ENCODE measurements at places on chromosomes 6 and 20.

DNA sequence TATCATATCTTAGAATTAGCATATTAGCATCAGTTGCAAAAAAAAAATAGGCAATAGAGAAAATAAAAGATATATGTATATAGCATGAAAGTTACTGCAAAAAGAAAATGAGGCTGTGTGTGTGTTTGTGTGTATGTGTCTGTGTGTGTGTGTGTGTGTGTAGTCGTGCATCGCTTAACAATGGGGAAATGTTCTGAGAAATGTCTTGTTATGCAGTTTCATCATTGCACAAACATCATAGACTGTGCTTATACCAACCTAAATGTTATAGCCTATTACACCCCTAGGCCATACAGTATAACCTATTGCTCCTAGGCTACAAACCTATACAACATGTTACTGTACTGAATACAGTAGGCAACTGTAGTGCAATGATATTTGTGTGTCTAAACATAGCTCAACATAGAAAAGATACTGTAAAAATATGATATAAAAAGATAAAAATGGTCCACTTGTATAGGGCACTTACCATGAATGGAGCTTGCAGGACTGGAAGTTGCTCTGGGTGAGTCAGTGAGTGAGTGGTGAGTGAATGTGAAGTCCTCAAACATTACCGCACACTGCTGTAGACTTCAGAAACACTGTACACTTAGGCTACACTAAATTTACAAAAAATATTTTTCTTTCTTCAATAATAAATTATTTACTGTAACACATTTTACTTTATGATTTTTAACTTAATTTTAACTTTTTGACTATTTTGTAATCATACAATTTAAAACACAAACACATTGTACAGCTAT lies 805.1 kb downstream of the KIF16B start:
- no peak for DNase-seq

DNA sequence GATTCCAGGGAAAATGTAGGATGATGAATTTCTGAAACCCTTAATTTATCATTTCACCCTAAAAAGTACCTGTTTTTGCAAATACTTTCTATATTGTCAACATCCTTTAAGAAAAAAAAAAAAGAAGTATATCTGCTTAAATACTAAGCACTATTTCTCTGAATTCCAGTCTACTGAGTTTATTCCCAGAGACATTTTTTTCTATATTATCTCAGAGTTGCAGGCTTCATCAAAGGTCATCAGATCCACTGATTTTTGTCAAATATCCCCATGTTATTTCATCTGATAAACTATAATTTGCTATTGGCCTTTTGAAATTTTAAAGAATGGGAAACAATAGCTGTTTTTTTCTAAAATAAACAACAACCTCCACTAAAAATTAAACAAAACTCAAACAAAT lies 357.6 kb upstream of the ID4 start:
- DNase-seq, result no peak

DNA sequence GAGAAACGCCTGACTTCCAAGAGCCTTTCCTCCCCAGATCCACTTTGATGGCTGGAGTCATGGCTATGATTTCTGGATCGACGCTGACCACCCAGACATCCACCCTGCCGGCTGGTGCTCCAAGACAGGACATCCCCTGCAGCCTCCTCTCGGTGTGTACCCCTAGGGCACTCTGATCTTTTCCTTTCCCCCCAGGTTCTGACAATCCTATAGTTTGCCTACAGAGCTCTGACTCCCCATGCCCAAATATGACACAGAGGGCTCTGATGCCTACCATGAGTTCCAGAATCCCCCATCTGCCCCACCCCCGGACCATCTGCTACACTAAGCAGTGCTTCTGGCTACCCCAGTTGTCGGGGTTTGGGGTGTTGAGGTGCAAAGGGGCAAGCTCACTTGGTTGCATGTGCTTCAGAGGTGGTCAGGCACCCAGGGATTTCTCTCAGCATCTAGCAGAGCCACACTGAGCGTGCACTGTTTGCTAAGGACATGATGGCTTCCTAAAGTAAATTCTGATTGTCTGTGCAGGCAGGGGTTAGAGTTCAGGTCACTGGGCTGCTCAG lies 24.0 kb upstream of the SGK2 start:
- DNase-seq, result no peak

DNA sequence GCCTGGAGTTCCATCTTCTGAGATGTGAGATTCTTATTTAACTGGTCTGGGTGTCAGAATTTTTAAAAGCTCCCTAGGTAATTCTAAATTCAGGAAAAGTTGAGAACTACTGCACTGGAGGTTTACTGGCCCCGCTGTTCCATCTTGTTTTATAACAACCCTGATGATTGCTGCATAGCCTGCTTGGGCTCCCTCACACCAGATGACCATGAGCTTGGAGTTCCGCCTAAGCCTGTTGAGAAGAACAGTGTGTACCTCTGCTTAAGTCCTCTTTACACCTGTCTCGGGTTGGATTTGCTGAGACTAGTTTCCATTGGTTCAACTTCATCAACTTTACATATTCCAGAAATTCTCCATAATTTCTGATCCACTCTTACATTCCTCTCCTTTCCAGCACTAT lies 77.9 kb downstream of the FKBP5 start:
- no peak for DNase-seq

DNA sequence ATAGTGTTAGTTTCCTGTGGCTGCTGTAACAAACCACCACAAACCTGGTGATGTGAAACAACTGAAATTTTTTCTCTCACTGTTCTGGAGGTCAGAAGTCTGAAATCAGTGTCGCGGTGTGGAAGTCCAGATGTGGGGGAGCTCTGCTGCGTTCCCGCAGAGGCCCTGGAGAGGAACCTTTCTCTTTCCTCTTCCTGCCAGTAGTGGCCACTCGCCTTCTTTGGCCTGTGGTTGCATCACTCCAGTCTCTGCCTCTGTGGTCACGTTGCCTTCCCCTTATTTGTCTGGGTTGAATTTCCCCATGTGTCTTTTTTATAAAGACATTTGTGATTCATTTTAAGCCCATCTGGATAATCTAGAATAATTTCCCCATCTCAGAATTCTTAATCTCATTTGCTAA lies 295.5 kb upstream of the FLRT3 start:
- DNase-seq, result no peak

- no peak for DNase-seq
These were observed 152.2 kb upstream of the SOX4 start for GRCh38 chr6:21441386-21441785.

- DNase-seq, result no peak
These were observed 210.4 kb downstream of the GMDS start for GRCh38 chr6:2035046-2035445.

DNA sequence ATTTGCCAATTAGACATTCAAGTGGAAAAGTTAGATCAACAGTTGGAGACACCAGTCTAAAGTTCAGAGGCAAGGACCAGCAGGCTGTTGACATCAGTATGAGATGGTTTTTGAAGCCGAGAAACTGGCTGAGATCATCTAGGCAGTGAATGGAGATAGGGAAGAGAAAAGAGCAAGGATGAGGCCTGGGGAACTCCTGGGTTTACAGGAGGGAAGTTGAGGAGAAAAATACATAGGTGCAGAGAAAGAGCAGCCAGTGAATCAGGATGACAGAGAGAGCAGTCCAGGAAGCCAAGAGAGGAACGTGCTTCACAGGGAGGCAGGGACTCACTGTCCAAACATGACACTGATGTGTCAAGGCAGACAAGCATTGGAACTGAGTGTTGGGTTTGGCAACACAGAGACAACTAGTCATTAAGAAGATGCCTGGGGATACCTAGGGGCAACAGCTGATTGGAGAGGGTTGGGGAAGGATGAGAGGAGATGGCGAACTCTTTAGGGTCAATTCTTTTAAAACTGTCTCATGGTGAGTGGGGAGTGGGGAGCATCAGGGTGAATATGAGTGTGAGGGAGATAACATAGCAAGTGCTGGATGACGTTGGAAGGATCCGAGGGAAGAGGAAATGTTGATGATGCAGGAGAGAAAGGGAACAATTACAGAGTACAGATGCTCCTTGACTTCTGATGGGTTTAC lies 13.2 kb upstream of the SALL4 start:
- DNase-seq, result no peak

DNA sequence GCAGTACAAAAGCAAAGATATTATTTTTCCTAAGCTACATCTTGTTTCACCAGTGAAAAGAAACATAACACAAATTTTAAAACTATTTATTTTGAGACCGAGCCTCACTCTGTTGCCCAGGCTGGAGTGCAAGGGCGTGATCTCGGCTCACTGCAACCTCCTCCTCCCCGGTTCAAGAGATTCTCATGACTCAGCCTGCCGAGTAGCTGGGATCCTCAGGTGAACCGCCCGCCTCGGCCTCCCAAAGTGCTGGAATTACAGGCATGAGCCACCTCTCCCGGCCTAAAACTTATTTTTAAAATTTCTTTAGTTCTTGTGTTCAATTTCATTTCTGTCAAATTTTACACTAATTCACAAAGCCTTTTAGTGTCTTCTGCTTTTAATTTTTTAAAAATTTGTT lies 5.9 kb downstream of the SRSF12 start:
- DNase-seq, result no peak

DNA sequence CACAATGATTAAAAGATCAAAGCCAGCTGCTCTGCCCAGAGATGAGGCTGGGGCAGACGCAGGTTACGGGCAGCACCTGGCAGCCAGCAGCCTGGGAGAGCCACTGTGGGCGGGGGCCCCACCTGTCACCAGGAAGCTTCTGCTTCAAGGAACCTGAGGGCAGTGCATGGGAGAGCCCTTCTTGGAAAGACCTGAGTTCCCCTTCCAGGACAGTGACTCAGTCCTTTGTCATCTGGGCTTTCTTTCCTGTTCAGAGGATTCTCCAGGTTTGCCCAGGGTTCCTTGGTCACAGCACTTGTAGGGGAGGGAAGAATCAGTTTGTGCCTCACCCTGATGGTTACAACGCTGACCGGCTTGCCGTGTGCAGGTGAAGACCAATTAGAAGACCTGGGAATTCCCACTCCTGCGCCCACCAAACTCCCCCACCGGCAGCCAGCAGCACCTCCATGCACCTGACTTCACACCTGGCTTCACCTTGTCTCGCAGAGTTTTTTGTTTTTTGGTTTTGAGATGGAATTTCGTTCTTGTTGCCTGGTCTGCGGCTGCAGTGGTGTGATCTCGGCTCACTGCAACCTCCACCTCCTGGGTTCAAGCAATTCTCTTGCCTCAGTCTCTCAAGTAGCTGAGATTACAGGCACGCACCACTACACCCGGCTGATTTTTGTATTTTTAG lies 2.0 kb downstream of the ZBP1 start:
- peak; percentile 38 for DNase-seq

DNA sequence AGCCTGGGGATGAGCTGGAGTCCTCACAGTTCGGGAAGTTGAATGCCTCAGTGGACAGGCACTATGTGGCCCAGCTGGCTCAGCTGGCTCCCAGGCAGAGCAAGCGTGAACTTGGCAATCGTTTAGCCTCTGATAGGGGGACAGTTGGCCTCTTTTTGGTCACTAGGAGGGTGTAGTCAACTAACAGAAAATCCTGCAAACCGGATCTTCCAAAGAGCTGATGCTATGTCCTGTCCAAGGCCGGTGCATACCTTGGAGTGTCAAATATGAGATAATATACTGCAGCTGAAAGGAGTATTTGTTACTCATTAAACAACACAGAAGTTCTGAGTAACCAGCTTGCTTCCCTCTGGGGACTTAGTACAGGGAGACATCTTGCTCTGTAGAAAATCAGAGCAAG lies 126.2 kb upstream of the EXOC2 start:
- no peak for DNase-seq

GRCh38 chr6:138001750-138002349 lies 105.4 kb downstream of the PERP start:
- DNase-seq, result peak; percentile 59

DNA sequence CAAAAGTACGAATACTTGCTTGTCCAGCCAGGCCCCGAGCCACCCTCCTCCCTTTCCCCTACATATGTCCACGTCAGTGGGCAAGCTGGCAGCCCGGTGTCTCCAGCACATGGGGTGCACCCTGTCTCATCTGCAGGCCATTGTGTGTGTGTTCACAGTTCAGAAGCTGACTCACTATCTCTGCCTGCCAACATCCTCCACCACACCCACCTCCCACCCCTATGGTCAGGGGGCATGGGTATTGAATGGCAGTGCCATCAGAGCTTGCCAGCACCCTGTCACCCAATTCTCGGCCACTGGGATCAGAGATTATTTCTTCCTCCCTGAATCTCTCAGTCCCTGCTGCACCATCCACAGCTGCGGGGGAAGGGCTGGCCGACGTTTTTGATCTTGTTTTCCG lies 195.7 kb downstream of the FARS2 start:
- no peak for DNase-seq

- no peak for DNase-seq
These were observed 229.7 kb upstream of the MARCKS start for GRCh38 chr6:113627480-113627879.

GRCh38 chr6:39847221-39847620 lies 55.0 kb downstream of the DAAM2 start:
- DNase-seq, result no peak

DNA sequence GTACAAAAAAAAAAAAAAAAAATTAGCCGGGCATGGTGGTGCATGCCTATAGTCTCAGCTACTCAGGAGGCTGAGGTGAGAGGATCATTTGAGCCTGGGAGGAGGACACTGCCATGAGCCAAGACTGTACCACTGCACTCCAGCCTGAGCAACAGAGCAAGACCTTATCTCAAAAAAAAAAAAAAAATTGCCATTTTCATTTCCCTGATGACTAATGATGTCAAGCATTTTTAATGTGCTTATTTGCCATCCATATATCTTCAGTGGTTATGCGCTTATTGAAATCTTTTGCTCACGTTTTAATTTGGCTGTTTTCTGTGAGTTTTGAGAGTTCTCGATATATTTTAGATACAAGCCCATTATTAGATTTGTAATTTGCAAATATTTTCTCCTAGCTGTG lies 46.7 kb downstream of the PFDN4 start:
- no peak for DNase-seq

GRCh38 chr20:21505810-21506530 lies 7.9 kb downstream of the NKX2-2 start:
- peak; percentile 63 for DNase-seq

DNA sequence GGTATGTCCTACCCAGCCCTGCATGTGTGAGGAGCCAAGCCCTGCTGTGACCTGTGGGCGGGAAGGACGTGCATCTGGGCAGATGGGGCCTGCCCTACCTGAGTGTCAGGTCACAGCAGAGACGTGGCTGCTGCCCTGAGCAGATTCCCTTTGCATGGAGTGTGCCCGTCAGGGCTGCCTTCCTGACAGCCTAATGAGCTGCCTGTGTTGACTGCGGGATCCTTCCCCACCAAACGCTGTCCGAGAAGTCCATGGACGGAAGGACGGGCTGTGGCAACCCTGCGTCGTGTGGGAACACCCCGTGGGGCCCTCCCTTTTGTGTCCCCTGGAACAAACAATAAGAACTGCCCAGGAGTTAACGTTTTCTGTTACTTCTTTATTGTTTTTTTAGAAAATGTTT lies 343.2 kb downstream of the CDH4 start:
- no peak for DNase-seq

GRCh38 chr20:12815778-12816408 lies 192.9 kb upstream of the SPTLC3 start:
- DNase-seq, result no peak

GRCh38 chr20:3627476-3627875 lies 35.7 kb downstream of the GFRA4 start:
- no peak for DNase-seq

Data from activated CD4-positive, alpha-beta T cell treated with anti-CD3 and anti-CD28 coated beads, Interleukin-2, amount 50 U/mL, for 4 hours (primary cell).